ENCODE measurements at places on chromosomes 11 and 22.
A peak's percentile ranks its signal among the peaks of the same experiment; 100 is the strongest.

- DNase-seq = no peak
These were observed 1260.3 kb downstream of the BRD1 start for GRCh38 chr22:48567213-48567975.

DNA sequence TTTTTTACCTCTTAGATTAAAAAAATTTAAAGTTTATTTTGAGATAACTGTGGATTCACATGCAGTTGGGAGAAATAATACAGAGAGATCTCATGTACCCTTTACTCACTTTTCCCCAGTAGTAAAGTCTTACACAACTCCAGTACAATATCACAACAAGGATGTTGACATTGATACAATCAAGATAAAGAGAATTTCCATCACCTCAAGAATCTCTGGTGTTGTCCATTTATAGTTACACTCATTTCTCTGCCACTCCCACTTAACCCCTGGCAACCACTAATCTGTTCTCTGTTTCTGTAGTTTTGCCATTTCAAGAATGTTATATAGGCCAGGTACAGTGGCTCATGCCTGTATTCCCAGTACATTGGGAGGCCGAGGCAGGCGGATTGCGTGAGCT, 10.5 kb upstream of the ZBED5 start:
- DNase-seq = no peak

GRCh38 chr22:28670756-28671155, 8.9 kb downstream of the TTC28 start:
- DNase-seq = peak; percentile 33

GRCh38 chr11:68978626-68978930, 2.2 kb downstream of the MRGPRD start:
- DNase-seq = no peak

DNA sequence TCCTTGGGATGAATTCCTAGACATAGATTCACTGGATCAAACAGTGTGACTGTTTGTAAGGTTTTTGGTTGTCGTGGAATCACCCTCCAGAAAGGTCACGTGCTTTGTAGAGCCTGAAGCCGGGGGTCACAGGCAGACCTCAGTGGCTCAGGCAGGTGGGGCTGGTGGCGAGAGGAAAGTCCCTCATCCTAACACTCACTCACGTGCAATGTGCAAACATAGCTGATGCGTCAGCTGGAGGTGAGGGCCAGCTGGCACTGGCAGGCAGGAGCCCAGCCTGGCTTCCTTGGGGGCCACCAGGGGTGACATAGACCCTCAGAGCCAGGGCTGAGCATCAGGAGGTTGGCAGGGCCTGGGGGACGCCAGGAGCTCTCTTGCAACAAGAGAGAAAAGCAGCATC, 90.0 kb downstream of the ARHGAP8 start:
- no peak for DNase-seq

GRCh38 chr11:90912631-90913030, 689.8 kb upstream of the CHORDC1 start:
- no peak for DNase-seq

DNA sequence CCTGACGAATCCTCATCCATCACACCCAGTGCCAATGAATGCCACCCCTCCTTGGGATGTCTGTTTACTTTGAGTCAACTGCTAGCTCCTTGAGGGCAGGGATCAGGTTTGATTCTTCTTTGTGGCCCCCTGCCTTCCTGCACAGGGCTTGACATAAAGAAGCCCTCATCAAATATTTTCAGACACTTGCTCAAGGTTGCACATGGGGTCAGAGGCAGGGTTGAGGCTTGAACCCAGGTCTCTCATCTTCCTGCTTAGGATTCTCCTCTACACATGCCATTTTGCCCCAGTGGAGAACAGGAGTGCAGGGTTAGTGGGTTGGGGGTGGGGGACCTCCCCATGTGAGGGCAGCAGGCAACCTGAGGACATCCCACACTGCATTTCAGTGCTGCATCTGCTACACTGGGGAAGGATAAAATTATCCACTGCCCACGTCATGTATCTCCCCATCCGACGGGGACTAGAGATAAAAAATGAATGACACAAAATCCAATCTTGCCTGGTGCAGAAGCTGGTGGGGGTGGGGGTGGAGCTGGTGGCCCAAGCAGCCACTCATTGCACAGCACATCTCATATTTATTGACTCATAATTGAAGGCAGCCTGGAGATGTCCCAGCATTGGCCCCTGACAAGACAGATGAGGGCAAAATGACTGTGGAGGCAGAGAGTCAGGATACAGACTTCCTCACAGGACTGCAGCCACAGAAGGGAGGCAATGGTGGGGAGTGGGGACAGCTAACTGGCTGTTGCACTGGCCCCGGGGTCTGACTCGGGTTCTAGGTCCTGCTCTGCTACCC, 41.3 kb downstream of the NEU3 start:
- DNase-seq = peak; percentile 22

DNA sequence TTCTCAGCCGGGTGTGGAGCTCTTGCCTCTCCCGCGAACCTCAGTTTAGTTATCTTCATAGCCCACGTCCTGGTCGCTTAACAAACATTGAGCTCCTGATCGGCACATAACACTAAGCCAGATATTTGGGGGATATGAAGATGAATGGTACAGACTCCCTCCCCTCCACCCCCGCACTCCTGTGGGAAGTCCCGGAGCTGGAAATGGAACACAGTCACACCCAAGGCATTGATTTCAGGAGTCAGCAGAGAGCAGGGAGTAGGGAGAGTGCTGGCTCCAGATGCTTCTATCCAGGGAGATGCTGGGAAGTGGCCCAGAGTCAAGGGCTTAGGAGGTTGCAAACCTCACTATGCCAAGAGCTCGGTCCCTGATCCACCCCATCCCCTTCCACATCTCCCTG, 26.1 kb upstream of the CABP7 start:
- no peak for DNase-seq

DNA sequence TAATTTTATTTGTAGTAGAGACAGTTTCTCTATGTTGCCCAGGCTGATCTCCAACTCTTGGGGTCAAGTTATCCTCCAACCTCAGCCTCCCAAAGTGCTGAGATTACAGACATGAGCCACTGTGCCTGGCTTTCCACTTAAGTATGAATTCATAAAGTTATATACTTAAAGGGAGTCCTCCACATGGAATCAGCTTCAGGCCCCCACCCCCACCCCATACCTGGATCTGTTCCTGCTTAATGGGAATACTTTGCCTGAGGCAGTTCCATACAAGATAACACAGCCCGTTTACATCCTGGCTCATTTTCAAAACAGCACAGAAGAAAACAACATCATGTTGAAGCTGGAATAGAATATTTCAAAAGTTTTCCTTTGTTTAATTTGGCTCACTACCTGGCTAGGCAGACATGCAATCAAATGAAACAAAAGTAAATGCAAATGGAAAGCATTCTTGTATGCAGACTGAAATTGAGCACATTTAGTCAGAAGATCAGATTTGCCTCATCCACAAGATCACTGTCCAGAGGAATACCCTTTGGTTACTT, 82.4 kb downstream of the FAT3 start:
- DNase-seq = no peak

DNA sequence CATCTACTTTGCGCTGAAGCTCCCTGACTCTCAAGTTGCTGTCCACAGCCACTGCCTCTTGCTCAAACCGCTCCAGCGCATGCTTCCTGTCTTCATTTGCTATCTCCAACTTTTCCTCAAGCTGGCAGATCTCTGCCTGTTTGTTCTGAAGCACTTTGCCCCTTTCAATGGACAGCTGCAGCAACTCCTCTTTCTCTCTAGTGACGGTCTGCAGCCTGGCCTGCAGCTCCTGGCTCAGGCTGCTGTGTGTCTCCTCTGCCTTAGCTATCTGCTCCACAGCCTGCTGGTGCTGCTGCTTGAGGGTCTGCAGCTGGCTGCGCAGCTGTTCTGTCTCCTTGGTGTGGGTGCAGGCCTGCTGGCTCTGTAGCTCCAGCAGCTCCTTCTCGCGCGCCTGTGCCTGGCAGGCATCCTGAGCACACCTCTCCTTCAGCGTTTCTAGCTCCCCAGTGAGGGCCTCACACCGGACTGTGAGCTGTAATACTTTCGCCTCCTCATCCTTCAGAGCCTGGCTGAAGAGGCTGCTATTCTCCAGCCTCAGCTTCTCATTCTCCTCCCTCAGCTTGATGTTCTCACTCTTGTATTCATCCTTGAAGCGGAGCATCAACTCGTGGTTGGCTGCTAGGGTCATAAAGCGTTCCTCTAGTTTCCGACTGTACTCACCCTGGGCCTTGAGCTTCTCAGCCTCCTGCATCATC, 723 bp downstream of the CCDC89 start:
- DNase-seq = no peak

DNA sequence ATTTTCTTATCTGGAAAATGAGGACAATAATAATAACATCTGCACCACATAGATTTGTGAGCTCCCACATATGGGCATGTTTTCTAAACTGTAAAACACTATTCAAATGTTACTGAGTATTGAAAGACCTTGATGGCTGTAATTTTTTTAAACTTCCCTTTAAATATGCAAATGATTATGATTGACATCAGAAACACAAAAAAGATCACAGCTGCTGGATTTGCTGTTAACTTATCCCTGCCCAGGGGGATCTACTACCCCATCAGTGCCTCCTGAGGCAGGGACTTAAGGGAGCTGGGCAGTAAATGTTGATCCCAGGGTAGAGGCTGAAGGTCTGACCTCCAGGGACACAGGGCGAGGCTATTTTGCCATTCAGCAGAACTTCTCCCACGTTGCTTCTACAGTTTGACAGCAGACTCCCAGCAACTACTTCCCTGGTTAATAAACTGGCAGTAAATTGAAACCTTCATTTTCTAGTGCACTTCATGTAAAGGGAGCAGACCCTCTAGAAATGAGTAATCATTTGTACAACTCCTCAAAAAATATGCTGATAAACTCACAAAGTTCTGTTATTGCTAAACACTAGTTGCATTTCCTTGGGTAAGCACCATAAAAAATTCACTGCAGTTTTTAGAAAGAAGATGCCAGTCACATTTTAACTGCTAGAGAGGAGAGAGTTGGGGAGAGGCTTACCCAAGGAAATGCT, 20.3 kb downstream of the TMPRSS5 start:
- peak; percentile 21 for DNase-seq

DNA sequence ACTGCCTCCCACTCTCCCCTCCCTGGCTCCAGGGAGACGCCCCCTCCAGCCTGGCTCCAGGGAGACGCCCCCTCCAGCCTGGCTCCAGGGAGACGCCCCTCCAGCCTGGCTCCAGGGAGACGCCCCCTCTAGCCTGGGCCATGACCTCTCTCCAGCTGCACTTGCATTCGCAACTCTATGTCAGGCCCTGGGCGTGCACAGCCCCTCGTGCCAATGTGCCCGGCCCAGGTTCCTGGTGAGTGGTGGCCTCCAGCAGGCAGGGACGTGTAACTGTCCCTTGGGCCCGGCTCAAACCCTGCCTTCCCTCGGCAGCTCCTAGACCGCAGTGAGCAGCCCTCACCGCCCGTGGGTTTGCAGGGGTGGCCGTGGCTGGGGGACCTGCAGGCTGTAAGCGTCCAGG, 6.9 kb downstream of the MUC6 start:
- DNase-seq = no peak

GRCh38 chr11:66080055-66080817, 10.2 kb downstream of the PACS1 start:
- peak; percentile 56 for DNase-seq

DNA sequence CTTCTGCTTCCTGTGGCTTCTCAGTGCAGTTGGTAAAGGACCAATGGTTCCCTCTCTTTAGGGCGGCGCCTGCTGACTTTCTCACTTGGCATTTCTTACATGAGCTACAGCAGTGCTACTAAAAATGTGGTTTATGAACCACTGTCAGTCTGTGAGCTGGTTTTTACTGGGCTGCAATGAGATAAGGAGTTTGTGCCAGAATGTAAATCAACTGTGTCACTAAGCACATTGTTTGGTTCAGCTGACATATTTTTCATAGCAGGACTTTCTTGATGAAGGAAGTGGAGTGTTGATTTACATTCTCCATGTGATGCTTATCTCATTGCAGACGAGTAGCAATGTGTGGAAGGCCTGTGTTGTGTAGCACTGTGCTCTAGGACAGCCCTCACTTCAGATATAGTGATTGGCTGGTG, 463.3 kb downstream of the SOX6 start:
- DNase-seq = no peak

DNA sequence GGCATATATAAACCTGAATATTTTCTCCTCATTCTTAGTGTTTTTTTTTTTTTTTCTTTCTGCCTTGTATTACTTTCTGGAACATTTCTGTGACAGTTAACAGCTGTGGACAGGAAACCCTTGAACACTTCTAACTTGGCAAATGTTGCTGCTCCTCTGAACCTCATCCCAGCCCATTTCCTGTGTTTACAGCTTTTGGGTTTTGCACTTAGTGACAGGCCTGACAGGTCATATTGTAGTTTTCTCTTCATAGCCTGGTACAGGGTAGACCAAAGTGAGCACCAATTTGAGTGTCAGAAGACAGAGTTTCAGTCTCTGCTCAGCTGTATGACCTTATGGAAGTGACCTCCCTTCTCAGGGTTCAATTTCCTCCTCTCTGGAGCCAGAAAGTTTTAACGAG, 91.6 kb downstream of the STIM1 start:
- DNase-seq = no peak

DNA sequence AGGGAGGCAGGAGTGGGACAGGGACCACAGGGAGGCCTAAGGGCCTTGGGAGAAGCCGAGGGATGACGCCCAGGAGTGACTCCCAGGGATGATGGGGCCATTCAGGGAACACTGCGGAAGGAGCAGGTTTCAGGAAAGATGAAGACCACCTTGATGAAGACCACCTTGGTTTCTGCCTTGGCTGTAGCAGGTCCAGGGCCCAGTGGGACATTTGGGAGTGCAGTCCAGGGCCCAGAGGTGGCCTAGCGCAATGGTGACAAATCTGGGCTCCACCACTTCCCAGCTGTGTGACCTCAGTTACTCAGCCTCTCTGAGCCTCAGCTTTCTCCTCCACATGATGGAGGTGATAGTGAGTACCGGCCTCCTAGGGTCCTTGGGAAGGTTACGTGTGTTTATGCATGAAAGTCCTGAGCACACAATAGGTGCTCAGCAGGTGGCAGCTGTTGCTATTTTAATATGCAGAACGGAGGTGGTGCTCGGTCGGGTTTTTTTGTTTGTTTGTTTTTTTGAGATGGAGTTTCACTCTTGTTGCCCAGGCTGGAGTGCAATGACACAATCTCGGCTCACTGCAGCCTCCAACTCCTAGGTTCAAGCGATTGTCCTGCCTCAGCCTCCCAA, 770 bp downstream of the TSGA10IP start:
- no peak for DNase-seq

- peak; percentile 48 for DNase-seq
These were observed 148.3 kb upstream of the POU2AF2 start for GRCh38 chr11:111097191-111097590.
